ENCODE measurements at places on chromosomes 13 and 19. TPM values are rescaled to one million over a fixed set of nuclear protein-coding genes. Genes with fewer than 3 reads are reported as not detected.

DNA sequence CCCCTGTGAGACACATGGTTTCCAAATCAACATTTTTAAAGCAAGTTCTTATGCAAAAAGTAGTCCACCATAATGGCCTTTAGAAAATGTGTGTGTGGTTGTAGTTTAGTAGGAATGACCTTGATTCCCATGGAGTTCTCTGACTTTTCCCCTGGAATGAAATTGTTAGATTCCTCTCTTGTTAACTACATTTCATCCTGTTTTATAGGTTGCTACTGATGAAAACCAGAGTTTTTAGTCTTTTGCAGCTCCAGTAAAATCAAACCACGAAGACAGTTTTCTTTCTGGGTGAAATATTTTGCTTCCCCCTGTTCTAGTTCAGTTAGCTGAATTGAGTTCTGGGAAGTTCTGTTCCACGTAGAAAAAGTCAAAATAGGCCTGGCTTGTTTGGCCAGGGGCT lies 107.7 kb downstream of the RAB20 start:
- H3K27ac ChIP-seq, result no peak overlapping the region
- peaks cover 4% of the 10 kb centered on the region for H3K4me1 ChIP-seq
- no peak overlapping the region for H3K4me3 ChIP-seq

DNA sequence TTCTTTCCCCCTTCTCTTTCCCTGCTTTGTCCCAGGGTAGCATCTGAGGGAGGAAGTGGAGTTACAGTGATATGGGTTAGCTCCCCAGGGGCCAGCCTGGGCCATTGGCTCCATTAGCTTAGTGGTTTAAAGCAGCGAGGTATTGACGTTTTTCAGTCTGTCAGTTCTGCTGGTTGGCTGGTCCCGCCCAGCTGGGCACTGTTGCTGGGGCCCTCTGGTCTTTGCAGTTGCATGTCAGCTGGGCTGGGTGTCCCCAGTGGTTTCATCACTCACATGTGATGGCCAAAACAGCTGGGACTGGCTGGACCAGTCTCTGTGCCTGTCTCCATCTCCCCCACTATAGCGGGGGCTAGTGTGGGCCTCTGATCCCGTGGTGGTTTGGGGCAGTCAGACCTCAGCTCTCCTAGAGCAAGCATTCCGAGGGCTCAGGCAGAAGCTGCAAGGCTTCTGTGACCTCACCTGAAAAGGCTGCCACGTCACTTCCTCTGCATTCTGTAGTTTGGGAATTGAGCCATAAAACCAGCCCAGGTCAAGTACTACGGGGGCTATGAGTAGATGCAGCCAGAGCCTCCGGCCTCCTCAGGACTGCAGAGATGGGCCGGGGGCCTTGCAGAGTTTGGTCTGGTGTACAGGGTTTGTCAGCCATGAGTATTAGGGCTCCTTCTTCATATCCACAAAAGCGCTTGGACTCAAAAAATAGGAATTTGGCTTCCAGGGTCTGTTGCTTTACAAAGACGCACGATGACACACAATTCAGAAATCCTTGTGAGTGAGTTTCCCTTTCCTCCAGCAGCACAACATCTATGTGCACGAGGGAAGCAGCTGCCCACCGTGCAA lies 30.0 kb downstream of the TSSK6 start:
- peaks cover 22% of the 10 kb centered on the region for H3K36me3 ChIP-seq
- no peaks in the 10 kb centered on the region for H3K27me3 ChIP-seq
- no peak for DNase-seq
- no peak overlapping the region for H3K4me3 ChIP-seq
- H3K4me1 ChIP-seq, result peaks cover 61% of the 10 kb centered on the region
- peak overlapping the region; percentile 82 for H3K27ac ChIP-seq

- no peaks in the 10 kb centered on the region for H3K36me3 ChIP-seq
- peaks cover 11% of the 10 kb centered on the region for H3K27me3 ChIP-seq
- no peaks in the 10 kb centered on the region for H3K4me1 ChIP-seq
- no peak for DNase-seq
- no peak overlapping the region for H3K27ac ChIP-seq
- H3K4me3 ChIP-seq, result no peak overlapping the region
Measured at GRCh38 chr13:44810061-44810840, 179.0 kb downstream of the NUFIP1 start.

DNA sequence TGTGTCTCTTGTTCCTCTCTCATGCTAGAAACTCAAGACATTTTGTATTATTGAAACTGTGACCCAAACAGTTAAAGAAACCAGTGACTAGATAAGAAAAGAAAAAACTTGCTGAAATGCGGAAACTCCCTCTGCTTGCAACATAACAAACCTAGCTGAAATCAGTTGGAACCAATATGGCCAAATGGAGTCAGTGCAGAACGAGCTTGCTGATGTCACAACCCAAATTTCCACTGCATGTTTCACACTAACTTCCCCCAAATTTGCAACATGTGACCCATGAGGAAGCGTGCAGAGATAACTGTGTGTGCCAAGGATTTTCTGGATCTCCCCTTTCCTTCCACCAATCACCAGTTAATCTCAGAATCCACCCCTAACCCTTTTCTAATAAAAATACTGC lies 208.0 kb downstream of the DLEU7 start:
- H3K4me1 ChIP-seq, result no peaks in the 10 kb centered on the region
- no peak for DNase-seq
- no peaks in the 10 kb centered on the region for H3K36me3 ChIP-seq

DNA sequence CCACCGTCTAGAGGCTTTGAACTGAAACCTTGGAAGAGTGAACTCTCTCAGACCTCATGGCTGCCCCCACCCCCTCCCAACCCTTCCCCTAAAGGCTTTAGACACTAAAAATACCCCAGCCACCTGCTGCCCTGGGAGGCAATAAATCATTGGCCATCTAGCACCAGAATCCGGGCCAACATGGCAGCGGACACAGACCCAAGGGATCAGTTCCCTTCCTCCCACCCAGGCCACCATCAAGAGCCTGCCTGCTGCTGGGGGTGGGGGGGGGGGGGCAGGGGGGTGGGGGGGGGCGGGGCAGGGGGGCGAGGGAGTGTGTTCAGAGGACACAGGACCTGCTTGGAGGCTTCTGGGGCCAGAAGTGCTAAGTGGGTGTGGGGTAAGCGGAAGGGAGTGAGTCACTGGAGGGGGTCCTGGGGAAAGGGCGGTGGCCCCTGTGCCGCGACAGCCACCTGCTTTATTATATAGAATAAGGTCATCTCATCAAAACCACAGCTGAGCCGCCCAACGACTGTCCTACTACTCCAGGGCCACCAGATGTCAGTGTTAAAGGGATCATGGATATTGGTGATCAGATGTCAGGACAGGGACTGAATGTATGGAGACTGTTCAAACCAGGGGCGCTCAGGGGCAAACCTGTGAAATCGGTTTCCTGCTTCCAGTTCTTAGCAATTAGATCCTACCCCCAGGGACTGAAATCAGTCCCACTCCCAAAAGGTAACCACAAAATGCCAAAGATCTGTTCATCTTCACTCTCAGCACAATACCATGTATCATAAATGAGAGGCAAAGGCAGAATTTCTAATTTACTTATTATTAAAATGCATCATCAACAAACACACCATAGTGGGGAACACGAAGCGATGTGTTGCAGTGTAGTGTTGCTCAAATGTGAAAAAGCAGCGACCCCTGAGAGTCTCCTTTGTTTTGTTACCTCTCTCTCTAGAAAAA lies 24.3 kb downstream of the ARL11 start:
- H3K27ac ChIP-seq, result no peak overlapping the region
- H3K4me3 ChIP-seq, result no peak overlapping the region
- no peaks in the 10 kb centered on the region for H3K27me3 ChIP-seq
- DNase-seq, result peak; percentile 25

DNA sequence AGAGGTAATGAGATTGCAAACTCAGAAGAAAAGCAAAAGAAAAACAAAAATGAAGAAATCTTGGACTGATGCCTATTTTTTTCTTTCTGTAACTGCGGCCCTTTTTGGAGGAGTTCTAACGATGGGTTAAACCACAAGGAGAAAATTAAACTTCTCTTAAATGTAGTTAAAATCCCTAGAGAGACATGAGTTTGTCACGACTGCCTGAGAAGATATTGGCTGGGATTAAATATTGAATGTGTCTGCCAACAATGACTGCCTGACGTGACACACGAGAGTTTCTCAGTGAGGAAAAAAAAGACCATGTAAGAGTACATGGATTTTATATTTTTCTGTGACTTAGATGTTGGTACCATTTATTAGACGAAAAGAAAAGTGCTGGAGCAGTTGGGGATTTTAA lies 1013.4 kb downstream of the PCDH9 start:
- no peak overlapping the region for H3K27ac ChIP-seq
- no peak for DNase-seq
- H3K4me1 ChIP-seq, result no peaks in the 10 kb centered on the region
- no peaks in the 10 kb centered on the region for H3K36me3 ChIP-seq
- no peak overlapping the region for H3K4me3 ChIP-seq

DNA sequence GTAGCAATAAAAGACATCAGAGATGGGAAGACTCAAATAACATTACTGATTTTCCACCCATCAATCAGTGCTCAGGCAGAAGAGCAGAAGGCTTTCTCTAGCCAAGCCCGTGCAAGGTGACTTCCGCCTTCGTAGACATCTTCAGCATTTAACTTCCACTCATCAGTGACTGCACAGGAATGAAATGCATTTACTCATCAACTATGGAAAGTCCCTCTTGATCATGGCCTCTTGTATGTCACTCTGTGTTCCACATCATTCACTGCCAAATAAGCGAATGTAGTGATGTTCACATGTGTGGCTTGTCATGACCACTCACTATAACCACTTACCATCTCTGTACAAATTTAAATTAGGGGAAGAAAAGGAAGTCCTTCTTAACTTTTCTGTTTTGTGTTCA lies 49.4 kb downstream of the SACS start:
- no peak overlapping the region for H3K27ac ChIP-seq
- H3K4me1 ChIP-seq, result peaks cover 42% of the 10 kb centered on the region
- peaks cover 7% of the 10 kb centered on the region for H3K36me3 ChIP-seq
- DNase-seq, result no peak
- H3K27me3 ChIP-seq, result peaks cover 14% of the 10 kb centered on the region

GRCh38 chr13:91185294-91185863 lies 162.1 kb upstream of the MIR17HG start:
- no peaks in the 10 kb centered on the region for H3K36me3 ChIP-seq
- H3K4me3 ChIP-seq, result no peak overlapping the region
- peaks cover 1% of the 10 kb centered on the region for H3K27me3 ChIP-seq
- no peaks in the 10 kb centered on the region for H3K4me1 ChIP-seq

- no peak for DNase-seq
- H3K36me3 ChIP-seq, result no peaks in the 10 kb centered on the region
- H3K4me1 ChIP-seq, result peaks cover 21% of the 10 kb centered on the region
- H3K4me3 ChIP-seq, result no peak overlapping the region
Measured at GRCh38 chr13:112757759-112758086, 67.9 kb downstream of the ATP11A start.

The MKNK2 gene
- 198 TPM for total RNA-seq

The RANBP3 gene
- 97.4 TPM for total RNA-seq

DNA sequence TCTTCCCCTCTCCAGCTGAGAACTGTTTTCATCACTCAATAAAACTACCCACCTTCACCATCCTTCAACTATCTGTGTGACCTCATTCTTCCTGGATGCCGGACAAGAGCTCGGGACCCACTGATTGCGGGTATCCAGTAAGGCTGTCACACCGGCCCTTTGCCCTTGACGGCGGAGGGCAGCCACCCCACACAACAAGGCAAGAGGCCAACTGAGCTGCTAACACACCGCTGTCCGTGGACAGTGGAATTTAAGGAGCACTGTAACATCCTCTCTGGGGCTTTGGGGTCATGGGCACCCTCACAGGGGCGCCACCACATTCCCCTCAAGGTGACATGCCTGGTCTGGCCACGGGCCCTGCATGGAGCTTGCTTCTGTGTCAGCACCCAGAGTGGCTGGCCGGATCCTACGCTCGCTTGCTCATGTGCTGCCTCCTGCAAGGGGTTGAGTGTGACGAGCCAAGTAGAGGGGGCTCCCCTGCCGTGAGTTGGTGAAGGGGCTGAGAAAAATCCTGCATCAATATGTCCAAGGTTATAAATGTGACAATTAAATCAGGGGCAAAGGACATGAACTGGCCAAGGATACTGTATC lies 31.4 kb downstream of the LHFPL6 start:
- peaks cover 10% of the 10 kb centered on the region for H3K27me3 ChIP-seq
- no peak overlapping the region for H3K4me3 ChIP-seq
- no peaks in the 10 kb centered on the region for H3K36me3 ChIP-seq
- DNase-seq, result no peak
- H3K4me1 ChIP-seq, result no peaks in the 10 kb centered on the region

- H3K4me1 ChIP-seq, result peaks cover 25% of the 10 kb centered on the region
- H3K27ac ChIP-seq, result no peak overlapping the region
- H3K4me3 ChIP-seq, result no peak overlapping the region
- DNase-seq, result no peak
Measured at GRCh38 chr19:19823916-19824315, 2.4 kb upstream of the ZNF506 start.

DNA sequence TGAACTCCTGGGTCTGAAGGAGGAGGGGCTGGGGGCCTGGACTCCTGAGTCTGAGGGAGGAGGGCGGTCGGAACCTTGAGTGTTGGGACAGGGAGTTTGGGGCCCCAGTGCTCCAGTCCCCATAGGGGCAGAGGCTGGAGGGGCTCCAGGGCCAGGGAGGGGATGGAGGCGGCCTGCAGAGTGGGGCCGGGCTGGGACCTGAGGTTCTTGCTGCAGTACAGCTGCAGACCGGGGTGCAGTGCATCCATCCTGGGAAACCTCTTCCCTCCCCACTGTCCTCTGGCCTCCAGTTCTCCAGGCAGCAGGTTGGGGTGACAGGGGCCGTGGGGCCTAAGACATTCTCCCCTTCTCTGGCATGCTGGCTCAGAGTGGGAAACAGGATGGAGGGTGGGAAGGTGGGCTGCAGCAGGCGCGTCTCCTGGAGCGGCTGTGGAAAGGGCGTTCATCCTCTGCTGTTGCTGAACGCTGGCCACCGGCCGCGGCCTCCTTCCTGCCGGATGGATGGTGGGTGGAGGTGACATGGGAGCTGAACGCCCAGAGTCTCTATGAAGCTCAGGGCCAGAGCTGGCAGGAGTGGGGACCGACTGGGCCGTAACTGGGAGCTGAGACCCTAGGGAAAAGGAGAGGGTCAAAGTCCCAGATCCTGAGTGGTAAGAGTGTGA lies 1.6 kb downstream of the BRSK1 start:
- H3K27me3 ChIP-seq, result peaks cover 9% of the 10 kb centered on the region
- H3K27ac ChIP-seq, result peak overlapping the region; percentile 60
- no peak for DNase-seq

- no peak overlapping the region for H3K4me3 ChIP-seq
- no peak overlapping the region for H3K27ac ChIP-seq
- no peak for DNase-seq
- no peaks in the 10 kb centered on the region for H3K36me3 ChIP-seq
Measured at GRCh38 chr19:35419046-35419445, 29.0 kb upstream of the FFAR2 start.

- DNase-seq, result no peak
- H3K4me1 ChIP-seq, result no peaks in the 10 kb centered on the region
- no peak overlapping the region for H3K27ac ChIP-seq
- no peaks in the 10 kb centered on the region for H3K36me3 ChIP-seq
- no peaks in the 10 kb centered on the region for H3K27me3 ChIP-seq
Measured at GRCh38 chr13:23833733-23834611, 55.2 kb downstream of the MIPEP start.

All from activated CD4-positive, alpha-beta T cell treated with anti-CD3 and anti-CD28 coated beads, Interleukin-2, amount 10 ng/mL, durations not matched to agents 7 days and 5 days (primary cell).